Small intestine (tissue), 16 donors: ENCODE measurements at places on chromosomes 13 and 19.

DNA sequence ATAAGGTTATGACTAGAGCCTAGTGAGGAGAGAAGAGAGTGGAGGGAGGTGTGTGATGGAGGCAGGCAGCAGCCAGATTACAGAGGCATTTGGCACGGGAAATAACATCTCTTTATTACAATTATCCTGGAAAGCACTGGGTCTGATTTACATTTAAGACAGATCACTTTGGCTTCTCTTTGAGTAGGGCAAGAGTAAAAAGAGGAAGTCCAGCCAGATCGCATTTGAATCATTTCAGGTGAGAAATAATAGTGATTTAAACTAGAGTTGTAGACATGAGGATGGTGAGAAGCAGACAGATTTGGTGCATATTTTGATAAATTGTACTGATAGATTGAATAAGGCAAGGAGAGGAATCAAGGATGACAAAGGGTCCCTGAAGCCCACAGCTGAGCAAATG lies 9.6 kb upstream of the SACS start:
- H3K4me3 ChIP-seq, result no peak overlapping the region
- H3K27me3 ChIP-seq, result no peaks in the 10 kb centered on the region
- H3K27ac ChIP-seq, result no peak overlapping the region
- no peak for DNase-seq
- H3K36me3 ChIP-seq, result no peaks in the 10 kb centered on the region

GRCh38 chr19:4371247-4372164 lies 28.1 kb downstream of the MPND start:
- H3K4me3 ChIP-seq, result no peak overlapping the region
- DNase-seq, result no peak
- no peaks in the 10 kb centered on the region for H3K36me3 ChIP-seq
- no peak overlapping the region for H3K27ac ChIP-seq
- H3K27me3 ChIP-seq, result no peaks in the 10 kb centered on the region
- peaks cover 87% of the 10 kb centered on the region for H3K4me1 ChIP-seq

DNA sequence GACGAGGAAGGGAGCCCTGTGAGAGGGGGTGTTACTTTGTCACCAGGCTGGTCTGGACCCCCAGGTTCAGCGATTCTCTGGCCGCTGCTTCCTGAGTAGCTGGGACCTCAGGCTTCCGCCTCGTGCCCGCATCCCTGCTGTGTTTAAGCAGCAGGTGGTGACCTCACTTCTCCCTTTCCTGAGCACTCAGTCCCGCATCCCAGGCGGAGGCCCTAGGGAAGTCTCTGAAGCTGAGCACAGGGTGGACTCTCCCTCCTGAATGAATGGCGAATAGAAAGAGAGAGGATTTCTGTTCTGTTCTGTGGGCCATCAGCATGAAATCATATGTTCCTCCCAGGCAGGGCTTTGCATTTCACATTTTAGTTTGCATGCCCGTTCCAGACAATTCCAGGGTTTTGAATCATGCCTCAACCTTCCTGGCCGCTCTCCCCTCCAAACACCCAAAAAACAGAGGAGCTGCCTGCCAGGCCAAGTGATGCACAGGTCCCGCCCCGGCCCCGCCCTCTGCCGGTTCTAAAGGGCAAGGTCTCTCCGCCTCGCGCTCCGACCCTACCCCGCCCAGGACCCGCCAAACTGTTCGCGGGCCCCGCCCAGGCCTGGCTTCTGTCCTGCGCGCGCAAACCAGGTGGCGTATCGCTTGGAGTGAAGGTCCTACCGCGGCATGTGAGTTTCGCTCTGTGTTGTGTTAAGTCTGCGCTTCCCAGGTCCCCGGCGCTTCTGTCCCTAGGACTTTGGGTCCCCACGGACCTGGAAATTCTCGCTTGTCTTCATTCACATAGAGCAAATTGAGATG lies 35.1 kb upstream of the ZNF808 start:
- H3K27ac ChIP-seq, result no peak overlapping the region
- DNase-seq, result peak; percentile 52
- H3K36me3 ChIP-seq, result no peaks in the 10 kb centered on the region
- H3K4me1 ChIP-seq, result no peaks in the 10 kb centered on the region
- peak overlapping the region; percentile 25 for H3K4me3 ChIP-seq
- H3K27me3 ChIP-seq, result no peaks in the 10 kb centered on the region

GRCh38 chr13:103275081-103275480 lies 208.9 kb upstream of the SLC10A2 start:
- H3K4me3 ChIP-seq, result no peak overlapping the region
- DNase-seq, result peak; percentile 64
- no peaks in the 10 kb centered on the region for H3K27me3 ChIP-seq
- no peaks in the 10 kb centered on the region for H3K36me3 ChIP-seq
- no peaks in the 10 kb centered on the region for H3K4me1 ChIP-seq
- no peak overlapping the region for H3K27ac ChIP-seq

DNA sequence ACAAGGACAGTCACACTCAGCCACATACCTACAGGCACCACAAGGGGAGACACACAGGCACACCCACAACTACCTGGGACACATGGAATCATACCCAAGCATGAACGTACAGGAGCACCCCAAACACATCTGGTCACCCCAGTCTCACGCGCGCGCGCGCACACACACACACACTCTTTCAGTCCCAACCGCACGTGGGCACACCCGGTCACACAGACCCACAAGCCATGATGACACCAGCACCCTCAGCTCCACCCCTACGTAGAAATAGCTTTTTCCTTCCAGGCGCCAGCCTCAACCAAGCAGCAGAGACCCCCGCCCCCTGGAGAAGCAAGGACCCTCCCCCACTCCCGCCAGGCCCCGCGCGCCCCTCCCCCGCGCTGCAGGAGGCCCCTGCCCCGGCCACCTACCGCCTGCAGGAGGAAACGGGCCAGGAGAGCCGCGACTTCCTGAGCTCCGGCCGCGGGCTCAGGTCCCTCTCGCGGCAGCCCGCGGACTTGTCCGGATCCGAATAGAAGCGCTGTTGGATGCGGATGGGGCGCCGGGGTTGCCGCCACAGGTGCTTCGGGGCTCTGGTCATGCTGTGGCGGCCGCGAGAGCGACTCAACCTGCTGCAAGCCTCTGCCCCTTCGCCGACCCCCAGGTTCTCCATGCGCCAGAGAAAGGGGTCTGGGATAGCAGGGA lies 6.4 kb upstream of the PDE4C start:
- H3K36me3 ChIP-seq, result no peaks in the 10 kb centered on the region
- no peak overlapping the region for H3K27ac ChIP-seq
- peaks cover 20% of the 10 kb centered on the region for H3K27me3 ChIP-seq
- no peaks in the 10 kb centered on the region for H3K4me1 ChIP-seq
- no peak overlapping the region for H3K4me3 ChIP-seq
- DNase-seq, result no peak

DNA sequence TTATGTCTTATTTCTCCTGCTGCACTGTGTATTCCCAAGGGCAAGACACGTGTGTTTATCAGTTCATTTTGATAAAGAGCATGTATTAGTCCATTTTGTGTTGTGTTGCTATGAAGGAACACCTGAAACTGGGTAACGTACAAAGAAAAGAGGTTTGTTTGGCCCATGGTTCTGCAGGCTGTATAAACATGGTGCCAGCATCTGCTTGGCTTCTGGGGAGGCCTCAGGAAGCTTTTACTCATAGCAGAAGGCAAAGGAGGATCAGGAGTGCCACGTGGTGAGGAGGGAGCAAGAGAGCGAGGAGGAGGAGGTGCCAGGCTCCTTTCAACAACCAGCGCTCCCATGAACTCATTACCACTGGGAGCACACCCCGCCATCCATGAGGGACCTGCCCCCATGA lies 214.0 kb downstream of the UQCRFS1 start:
- H3K4me1 ChIP-seq, result no peaks in the 10 kb centered on the region
- H3K27me3 ChIP-seq, result no peaks in the 10 kb centered on the region
- H3K4me3 ChIP-seq, result no peak overlapping the region
- DNase-seq, result no peak
- no peaks in the 10 kb centered on the region for H3K36me3 ChIP-seq
- no peak overlapping the region for H3K27ac ChIP-seq

GRCh38 chr19:12156223-12157058 lies at the start of gene ZNF625:
Gene ZNF625 (minus strand): TSS chr19:12156734. CDS start chr19:12156558, 176 bp downstream.
- peak within 1 kb of the TSS; percentile 98 for H3K4me3 ChIP-seq
- peaks cover 3% of the 10 kb centered on the region for H3K4me1 ChIP-seq
- no peak within 1 kb of the TSS for H3K27ac ChIP-seq
- peak; percentile 86 for DNase-seq
- H3K27me3 ChIP-seq, result no peaks in the 10 kb centered on the region

DNA sequence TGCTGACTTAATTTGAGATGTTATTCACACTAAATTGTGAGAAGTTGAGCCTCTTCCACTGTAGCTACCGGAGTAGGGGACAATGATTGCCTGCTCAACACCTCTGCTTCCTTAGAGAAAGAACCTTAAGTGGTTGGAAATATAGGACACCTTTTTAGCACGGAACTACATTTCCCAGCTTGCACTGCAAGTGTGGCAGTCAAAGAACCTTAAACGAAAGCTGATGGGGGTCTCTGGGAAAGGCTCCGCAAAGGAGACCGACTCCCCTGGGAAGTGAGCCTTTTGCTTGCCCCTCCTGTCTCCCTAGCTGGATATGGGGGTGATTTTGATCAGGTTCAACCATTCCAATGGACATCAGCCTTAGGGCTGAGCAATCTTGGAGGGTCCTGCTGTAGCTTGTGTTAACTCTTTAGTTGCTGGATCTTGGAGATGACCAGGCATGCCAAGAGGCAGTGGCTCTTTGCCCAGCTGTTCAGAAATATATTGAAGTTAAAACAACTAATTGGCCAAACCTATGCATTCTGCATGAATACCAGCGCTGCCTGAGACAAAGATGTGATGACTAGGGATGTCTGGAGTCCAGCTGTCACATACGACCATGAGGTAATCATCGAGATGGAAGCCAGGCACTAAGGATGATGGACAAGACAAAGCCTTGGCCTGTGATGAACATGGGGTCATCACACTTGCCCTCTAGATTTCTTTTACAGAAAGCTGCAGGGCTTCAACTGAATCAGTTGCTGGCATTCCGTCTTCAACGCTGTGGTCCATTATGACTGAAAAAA lies 286.5 kb downstream of the FOXO1 start:
- no peak overlapping the region for H3K4me3 ChIP-seq
- no peaks in the 10 kb centered on the region for H3K27me3 ChIP-seq
- DNase-seq, result no peak
- no peak overlapping the region for H3K27ac ChIP-seq

DNA sequence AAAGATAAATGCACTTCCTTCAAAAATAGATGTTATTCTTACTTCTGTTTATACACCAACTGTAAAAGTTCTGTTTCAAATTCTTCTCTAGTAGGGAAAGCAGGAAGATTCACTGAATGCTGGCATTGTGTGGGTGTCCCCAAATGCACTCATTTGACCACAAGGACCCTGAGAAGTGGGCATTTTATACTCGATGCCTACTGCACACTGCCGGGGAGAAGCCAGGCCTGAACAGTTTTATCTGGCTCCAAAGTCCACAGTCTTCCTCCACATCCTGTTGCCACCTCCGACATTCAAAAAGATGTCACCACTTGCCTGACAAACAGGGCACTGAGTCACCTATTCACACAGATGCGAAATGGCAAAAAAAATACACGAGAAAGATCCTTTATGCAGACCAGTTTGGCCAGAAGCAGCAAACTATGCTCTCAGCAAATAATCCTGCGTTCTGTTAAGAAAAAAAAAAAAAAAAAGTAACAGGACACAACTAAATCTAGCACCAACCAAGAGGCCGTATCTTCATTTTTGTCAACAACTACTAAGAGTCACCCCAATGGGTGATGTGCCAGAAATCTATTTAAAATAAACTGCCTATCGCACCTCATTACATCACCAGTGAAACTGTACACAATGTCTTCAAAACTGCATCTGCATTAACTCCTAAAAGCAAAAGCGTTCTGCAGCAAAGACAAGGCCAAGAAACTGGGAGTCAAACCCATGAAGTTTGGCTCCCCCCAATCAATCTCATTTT lies 6.2 kb downstream of the ZC3H4 start:
- H3K36me3 ChIP-seq, result no peaks in the 10 kb centered on the region
- peak overlapping the region; percentile 82 for H3K27ac ChIP-seq
- peak; percentile 89 for DNase-seq
- H3K4me1 ChIP-seq, result peaks cover 14% of the 10 kb centered on the region

DNA sequence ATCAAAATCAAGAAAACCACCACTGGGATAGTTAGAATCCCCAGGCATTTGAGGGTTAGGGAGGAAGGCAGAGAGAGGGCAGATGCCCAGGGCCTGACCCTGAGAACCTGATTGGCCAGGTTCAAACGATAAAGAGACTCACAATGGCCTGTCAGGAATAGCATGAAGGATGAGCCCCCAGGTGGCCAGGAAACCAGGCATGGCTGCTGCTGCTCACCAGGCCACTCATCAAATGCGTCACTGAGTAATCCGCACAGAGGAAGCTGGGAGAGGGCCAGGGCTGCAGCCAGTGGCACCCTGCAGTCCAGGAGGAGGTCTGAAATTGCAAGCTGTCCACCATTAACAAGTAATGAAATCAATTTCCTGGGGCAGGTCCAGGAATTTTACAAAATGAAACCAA lies 111.3 kb downstream of the KATNAL1 start:
- DNase-seq, result no peak
- peaks cover 2% of the 10 kb centered on the region for H3K36me3 ChIP-seq
- peaks cover 18% of the 10 kb centered on the region for H3K4me1 ChIP-seq
- no peaks in the 10 kb centered on the region for H3K27me3 ChIP-seq
- no peak overlapping the region for H3K27ac ChIP-seq
- no peak overlapping the region for H3K4me3 ChIP-seq

- H3K27ac ChIP-seq, result no peak overlapping the region
- H3K4me1 ChIP-seq, result no peaks in the 10 kb centered on the region
- peak; percentile 1 for DNase-seq
- no peak overlapping the region for H3K4me3 ChIP-seq
- no peaks in the 10 kb centered on the region for H3K36me3 ChIP-seq
Observed at GRCh38 chr13:72149701-72150100, 282.7 kb upstream of the DACH1 start.

DNA sequence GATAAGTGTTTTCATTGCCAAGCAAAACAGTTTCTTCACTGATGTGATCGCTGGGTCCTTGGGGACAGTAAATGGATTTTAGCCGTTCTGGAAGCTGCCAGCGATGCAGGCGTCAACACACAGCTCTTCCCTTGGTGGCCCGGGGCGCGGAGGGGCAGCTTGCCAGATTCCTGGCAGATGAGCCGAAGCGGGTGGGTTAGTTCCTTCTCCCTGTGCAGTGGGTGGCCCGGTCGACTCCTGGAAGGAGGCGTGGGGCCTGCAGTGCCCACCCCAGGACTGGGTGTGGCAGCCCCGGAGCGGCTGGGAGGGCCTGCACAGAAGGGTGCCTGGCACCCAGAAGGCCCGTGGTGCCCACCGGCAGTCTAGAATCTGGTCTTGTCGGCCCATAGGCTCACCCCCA lies 69.0 kb downstream of the KDM4B start:
- no peak overlapping the region for H3K4me3 ChIP-seq
- no peak overlapping the region for H3K27ac ChIP-seq
- no peaks in the 10 kb centered on the region for H3K4me1 ChIP-seq
- peaks cover 10% of the 10 kb centered on the region for H3K36me3 ChIP-seq
- DNase-seq, result no peak
- no peaks in the 10 kb centered on the region for H3K27me3 ChIP-seq

GRCh38 chr19:9906475-9907087 lies 29.7 kb downstream of the OLFM2 start:
- DNase-seq, result no peak
- H3K4me1 ChIP-seq, result no peaks in the 10 kb centered on the region
- no peak overlapping the region for H3K27ac ChIP-seq
- H3K36me3 ChIP-seq, result no peaks in the 10 kb centered on the region
- peaks cover under 1% of the 10 kb centered on the region for H3K27me3 ChIP-seq
- H3K4me3 ChIP-seq, result no peak overlapping the region

GRCh38 chr13:77338329-77338728 lies 11.4 kb upstream of the MYCBP2 start:
- DNase-seq, result no peak
- no peaks in the 10 kb centered on the region for H3K36me3 ChIP-seq
- H3K27me3 ChIP-seq, result no peaks in the 10 kb centered on the region
- H3K4me1 ChIP-seq, result no peaks in the 10 kb centered on the region
